ENCODE measurements at places on chromosomes 2 and 18.

GRCh38 chr2:46187112-46187618, 110.0 kb upstream of the EPAS1 start:
- DNase-seq: peak; percentile 38

- DNase-seq: no peak
Measured at GRCh38 chr18:36314754-36315153, 17.2 kb downstream of the FHOD3 start.

GRCh38 chr2:167940346-167940725, 307.1 kb downstream of the STK39 start:
- DNase-seq: no peak

DNA sequence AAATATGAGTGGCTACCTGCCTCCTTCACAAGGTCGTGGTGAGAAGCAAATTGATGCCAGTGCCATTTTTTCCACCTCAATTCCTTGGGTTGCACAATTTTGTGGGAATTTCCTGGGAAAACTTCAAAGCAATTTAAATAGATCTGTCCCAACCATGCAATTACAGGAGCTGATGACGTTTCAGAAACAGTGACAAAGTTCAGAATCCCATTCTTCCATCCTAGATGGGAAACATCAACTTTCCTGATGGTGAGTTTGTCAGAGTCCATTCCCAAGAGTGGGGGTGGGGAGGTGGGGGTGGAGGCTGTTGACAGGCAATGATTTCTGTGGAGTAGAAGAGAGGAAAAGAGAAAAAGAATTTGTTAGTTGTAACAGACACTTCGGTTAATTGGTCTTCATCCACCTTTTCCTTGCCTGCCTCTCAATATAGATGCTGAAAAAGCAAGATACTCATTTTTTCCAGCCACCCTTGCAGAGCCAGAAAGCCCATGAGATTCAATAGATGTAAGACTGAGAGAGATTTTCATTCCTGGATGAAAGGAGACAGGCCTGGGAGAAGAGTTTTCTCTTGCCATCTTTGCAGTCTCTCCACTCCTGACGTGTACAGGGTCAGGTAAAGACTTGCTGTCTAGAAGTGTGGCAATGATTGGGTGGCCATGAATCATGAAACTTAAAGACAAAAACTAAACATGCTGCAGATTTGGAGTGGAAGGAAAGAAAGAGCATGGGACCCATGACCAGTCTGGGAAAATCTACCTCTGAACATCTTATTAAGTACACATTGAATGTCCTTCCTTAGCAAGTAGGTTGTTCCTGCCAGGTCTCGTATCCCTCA, 47.3 kb downstream of the SOCS6 start:
- no peak for DNase-seq

DNA sequence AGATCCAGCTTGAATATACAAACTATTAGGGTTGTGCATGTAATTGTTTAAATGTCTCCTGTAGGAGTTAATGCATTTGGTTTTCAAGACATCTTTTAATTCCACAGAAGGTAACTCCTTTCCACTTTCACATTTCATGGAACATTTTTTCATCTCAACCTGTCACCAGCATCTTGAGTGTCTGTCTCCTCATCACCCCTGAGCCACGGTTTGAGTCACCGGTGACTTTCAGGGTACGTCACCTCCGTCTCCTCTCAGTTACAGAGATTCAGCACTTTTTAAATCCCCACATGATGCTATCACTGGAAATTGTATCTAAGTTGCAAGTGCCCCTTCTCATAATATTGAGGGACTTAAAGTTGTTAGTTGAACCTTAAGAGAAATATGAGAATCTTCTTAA, 25.3 kb downstream of the GPR55 start:
- DNase-seq: peak; percentile 56

- no peak for DNase-seq
Measured at GRCh38 chr2:182615036-182615435, 101.0 kb upstream of the DNAJC10 start.

- no peak for DNase-seq
Measured at GRCh38 chr2:128272601-128273468, 45.8 kb downstream of the HS6ST1 start.

- no peak for DNase-seq
Measured at GRCh38 chr2:226984750-226985582, 149.1 kb downstream of the RHBDD1 start.

GRCh38 chr2:137693534-137693933, 270.7 kb upstream of the HNMT start:
- DNase-seq: no peak

- DNase-seq: peak; percentile 52
Measured at GRCh38 chr2:64212801-64213321, 68.6 kb upstream of the PELI1 start.

GRCh38 chr18:43650426-43650825, 373.1 kb upstream of the SYT4 start:
- DNase-seq: no peak

- DNase-seq: no peak
Measured at GRCh38 chr2:20593072-20594034, 57.5 kb downstream of the HS1BP3 start.

GRCh38 chr2:186060744-186061440, 322.3 kb downstream of the FSIP2 start:
- no peak for DNase-seq

DNA sequence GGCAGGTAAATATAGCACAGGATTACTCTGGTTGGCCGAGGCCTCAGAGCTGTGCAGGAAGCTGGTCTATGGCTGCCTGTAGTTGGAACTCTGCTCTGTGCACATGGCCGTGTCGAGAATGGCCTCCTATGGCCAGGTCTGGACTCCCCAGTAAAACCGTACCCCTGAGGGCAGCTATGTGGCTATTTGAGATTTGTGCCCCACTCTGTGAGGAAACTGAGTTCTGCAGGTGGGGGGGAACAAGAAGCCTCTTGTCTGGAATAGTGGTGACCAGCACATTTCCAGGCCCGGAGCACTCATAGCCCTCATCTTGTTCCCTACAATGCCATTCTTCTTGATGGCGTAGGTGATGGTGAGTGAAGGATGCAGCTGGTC, 15.0 kb upstream of the TEX51 start:
- DNase-seq: no peak

- no peak for DNase-seq
Measured at GRCh38 chr2:57809230-57809629, 237.4 kb upstream of the VRK2 start.

DNA sequence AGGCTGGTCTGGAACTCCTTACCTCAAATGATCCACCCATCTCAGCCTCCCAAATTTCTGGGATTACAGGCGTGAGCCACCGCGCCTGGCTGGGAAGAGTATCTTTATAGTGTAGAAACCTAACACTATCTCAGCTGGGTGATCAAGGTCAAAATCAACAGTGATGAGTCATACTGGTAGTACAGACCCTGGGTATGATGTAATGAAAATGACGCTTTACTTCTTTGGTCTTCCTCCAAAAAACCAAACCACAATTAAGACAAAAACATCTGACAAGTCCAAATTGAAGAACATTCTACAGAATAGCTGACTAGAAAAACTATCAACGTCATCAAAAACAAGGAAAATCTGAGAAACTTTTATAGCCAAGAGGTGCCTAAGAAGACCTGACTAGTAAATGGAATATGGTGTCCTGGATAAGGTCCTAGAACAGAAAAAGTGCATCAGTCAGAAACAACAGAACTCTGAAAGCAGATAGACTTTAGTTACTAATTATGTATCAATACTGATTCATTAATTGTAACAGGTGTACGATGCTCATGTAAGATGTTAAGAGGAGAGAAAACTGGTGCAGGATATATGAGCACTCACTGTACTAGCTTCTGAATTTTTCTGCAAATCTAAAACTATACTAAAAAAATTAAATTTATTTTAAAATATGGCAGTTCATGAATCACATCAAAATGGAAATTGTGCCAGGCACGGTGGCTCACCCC, 25.4 kb downstream of the PDCL3 start:
- DNase-seq: peak; percentile 12

GRCh38 chr2:38176619-38177021, 100.7 kb upstream of the CYP1B1 start:
- DNase-seq: no peak

DNA sequence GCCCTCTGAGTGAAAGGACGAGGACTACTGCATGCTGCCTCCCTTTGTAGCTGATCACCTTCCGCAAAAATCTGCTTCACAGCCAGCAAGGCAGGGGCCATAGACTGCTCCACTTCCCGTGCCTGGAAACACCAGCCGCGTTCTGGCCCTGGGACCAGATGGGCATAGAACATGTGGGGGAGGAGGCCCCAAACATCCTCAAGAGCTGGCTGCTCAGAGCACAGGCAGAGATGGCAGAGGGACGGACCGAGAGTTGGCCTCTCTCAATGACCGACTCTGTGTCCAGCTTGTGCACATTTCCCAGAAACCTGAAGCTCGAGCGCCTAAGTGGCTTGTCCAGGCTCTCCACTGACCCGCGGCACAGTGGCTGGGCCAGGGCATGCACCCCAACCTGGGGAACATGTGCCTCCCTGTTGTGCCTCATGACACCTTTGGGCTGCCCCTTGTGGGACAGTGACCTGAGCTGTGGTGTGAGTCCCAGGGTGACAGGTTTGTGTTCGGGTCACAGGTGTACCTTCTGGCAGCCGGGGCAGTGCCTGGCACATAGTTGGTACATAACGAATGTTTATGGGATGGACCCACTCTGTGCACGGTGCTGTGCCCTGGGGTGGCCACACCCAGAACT, 9.1 kb downstream of the KCNF1 start:
- no peak for DNase-seq

DNA sequence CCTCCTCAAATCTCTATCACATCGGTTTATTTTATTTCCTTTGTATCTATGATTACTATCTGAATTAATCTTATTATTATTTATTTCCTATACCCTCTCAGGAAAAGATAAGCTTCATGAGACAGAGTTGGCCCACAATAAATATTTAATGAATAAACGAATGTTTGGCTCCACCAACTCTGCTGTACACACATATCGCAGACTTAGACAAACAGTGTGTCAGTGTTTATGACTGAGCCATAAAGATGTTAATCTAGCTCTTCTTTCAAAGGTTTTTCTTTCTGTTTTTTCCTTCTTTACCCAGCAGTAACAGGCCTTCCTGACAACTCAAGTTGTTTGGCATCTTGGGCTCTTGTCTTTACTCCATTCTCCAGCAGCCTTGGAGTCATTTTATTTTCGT, 329.5 kb downstream of the CDH2 start:
- no peak for DNase-seq

- DNase-seq: no peak
Measured at GRCh38 chr2:218221000-218221399, 4.0 kb downstream of the ARPC2 start.

GRCh38 chr2:217559084-217559483, 443.7 kb downstream of the TNS1 start:
- DNase-seq: no peak

DNA sequence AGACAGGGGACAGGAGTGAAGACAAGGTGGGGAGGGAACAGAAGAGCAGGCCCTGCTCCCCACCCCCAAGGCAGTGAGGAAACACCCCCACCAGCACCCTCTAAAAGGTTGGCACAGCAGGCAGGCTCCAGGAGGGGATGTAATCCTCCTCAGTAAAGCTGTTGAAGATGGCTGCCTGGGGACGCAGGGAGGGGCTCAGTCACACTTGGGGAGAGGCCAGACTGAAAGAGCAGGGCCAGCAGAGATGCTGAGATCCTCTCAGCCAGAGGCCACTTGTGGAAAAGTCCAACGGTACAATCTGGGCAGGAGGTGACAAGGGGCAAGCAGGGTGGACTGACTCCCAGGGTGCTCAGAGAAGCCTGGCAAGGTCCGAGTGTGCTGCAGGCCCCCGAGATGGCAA, 154.8 kb upstream of the ID2 start:
- DNase-seq: no peak

GRCh38 chr2:75173740-75174139, 25.6 kb downstream of the TACR1 start:
- DNase-seq: no peak

DNA sequence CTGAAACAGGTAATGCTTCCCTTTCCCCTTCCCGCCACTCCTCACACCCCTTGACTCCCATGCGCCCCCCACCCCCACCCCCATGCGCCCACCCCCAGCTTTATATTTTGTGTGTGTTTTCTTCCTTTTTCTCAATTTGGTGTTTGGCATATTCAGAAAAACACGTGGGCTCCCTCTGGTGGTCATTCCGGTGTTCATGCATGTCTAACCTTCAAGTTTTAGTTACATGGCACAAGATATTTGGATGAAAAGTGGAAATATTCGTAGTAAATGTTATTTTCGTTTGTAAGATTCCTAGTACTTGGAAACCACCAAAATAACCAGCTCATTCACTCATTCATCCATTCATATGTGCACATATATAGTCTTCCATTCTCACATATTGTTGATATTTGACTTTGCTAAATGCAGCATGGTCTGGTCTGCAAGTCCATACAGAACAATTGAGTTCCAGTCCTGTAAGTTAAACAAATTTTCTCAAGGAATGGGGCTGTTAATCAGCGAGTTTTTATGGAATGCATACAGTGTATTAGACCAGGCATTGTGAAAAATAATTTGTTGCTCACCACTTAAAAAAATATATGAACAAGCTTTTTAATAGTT, 143.6 kb upstream of the MAP3K20 start:
- peak; percentile 46 for DNase-seq

DNA sequence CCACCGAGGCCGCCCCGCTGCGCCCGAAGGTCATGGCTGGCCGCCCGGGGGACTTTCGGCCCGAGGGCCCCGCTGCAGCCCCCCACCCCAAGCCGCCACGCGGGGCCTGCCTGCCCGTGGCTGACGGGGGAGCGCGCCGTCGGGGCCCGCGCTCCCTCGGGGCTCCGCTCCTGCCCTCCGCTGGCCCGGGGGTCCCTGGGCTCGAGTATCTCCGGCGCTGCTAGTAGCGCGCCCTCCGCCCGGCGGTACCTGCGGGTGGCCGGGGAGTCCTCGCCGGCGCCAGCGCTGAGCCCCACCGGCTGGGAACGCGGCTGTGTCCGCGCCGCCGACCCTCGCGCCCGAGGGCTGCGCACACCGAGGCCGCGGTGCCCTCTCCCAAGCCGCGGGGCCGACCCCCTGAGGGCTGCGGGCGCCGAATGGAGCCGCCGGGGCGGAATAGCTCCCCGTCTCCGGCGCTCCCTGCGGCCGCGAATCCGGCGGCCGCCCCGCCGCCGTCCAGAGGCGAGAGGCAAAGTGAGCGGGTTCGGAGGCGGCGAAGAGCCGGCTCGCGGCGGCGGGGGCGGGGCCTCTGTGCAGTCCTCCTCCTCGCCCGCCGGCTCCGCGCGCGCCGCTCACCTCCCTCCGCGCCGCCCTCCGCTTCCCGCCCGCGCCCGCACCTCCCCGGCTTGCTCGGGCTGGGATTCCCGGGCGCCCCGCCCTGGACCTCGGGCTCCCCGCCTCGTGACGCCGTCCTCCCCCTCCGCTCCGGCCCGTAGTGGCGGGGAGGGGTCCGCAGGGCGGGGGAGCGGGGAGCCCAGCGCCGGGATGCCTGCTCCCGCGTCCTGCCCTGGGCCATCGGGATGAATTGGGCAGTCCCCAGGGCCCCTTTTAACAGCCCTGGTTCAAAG, at the start of gene KCNG3:
TSS of gene KCNG3 (minus strand) at position 515 of the 887 bp plus-strand sequence. CDS start at position 34, 481 bp downstream.
- DNase-seq: peak; percentile 66
